Pancreas (tissue), 10 donors: ENCODE measurements at places on chromosomes 1 and 21.

- DNase-seq, result no peak
These were observed 230.9 kb downstream of the GPR52 start for GRCh38 chr1:174678657-174679056.

DNA sequence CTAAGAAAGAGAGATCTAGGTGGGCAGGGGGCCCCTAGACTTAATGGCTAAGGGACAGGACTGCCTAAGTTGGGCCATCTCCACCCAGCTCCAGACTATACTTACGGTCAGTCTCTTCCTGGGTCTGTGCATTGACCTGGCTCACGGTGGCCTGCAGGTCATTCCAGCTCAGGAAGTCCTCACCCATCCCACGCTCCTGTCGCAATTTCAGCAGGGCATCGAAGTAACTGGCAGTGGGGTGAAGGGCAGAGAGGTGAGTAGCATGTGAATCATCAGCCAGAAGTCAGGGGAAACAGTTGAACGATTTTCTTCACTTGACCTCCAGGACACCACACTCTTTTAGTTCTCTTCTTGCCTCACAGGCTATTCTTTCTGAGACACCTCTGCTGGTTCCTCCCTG lies 20.5 kb downstream of the IQGAP3 start:
- no peak for DNase-seq

DNA sequence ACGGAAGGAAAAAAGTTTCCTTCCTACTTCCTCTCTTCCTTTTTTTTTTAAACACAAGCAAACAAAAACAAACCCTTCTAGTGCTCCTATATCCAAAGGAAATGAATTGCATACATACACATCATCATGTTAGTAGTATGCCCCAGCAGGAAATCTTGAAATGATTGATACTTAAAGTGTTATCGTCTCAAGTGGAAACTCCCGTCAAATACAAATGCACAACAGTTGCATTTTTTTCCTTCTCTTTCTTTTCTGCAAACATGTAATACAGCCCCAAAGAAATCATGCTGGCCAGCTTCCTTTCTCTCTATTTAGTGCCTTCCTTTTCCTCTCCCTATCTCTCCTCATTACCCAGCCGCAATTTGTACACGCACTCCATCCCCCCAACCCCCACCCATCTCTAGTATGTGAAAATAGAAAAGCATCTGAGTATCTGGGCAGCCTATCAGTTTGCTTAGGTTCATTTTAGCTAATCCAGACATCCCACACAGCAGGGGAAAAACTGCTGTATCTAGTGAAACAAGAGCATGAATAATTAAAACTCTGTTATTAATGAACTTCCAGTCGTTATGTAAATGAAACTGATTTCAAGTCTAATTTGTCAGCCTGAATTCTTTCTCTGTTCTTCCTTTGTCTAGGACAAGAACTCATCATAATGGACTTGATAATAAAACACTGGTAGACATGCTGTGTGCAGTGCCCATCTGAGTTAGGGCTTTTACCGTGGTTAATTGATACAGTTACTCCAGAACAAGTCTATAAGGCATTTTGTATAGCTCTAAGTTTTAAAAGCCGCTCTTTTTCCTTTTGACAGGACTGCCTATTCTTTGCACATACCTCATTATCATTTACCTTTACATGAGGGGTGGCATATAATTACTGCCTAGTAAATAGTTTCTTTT lies 336.5 kb upstream of the ADGRL2 start:
- no peak for DNase-seq

DNA sequence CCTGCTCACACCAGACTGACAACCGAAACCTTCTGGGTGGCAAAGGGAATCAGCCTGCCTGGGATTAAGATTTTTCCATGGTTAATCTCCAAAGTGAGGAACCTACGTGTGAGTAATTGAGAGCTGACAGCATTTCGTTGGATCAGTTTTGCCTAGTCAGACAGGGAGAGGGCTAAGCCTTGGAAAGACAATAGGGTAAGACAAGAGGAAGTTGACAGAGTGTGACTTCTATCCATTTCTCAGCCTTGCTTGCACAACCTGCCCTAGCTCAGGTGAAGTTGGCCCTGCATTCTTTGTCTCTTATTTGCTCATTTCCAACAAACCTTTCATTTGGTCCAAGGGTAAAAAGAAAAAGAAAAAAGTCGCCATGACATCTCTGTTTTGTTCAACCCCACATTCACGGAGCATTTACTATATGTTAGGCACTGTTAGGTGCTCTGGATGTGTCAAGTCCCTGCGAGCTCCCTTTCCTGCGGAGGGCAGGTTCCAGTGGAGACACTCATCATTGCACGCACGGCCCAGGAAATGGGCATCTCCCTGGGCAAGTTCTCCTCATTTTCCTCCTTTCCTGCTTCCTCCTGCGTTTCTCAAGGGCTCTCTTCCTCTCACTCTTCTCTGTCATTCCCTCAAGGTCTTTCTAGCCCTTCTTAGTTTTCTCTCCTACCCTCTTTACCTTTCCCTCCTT lies 23.3 kb downstream of the KIRREL1 start:
- no peak for DNase-seq

DNA sequence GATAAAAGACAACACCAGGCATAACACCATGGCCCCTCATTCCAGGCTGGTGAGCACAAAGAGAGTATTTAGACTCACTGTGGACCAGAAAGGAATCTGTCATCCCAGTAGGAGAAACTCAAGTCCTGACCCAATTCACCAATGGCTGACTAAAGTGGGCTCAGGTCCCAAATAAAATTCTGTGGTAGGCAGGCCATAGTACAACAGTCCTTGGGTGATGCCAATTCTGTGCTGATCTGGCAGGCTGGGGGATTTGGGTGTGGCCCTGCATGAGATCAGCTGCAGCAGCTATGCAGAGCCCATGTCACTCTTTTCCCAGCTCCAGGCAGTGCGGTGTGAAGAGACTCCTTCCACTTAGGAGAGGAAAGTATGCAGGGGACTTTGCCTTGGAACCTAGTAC lies 245.1 kb downstream of the LBR start:
- no peak for DNase-seq

- DNase-seq, result no peak
These were observed 51.9 kb upstream of the GOLT1A start for GRCh38 chr1:204265665-204266064.

GRCh38 chr1:40256401-40257084 lies 1.5 kb upstream of the ZMPSTE24 start:
- DNase-seq, result no peak

- DNase-seq, result no peak
These were observed 13.7 kb downstream of the CSF1 start for GRCh38 chr1:109924316-109924715.

- peak; percentile 44 for DNase-seq
These were observed 890 bp downstream of the GJC2 start for GRCh38 chr1:228150461-228151179.

GRCh38 chr1:115251856-115252255 lies 86.2 kb downstream of the NGF start:
- DNase-seq, result no peak

DNA sequence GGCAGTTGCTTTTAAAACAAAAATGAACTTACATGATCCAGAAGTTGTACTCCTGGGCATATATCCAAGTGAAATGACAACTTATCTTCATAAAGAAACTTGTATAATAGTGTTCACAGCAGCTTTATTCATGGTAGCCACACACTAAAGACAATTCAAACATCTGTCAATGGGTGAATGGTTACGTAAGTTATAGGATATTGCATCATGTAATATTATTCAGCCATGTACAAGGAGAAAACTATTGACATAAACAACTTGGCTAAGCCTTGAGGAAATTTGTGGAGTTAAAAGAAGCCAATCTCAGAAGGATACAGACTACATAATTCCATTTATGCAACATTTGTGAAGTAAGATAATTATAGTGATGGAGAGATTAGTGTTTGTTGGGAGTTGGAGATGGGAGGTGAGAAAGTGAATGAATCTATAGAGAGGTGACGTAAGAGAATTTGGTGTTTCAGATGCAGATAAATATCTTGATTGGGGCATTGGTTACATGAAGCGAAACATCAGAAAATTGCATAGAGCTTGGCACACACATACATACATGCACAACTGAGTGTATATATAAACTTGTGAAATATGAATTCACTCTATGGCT lies 49.9 kb upstream of the GRIK1 start:
- DNase-seq, result no peak

- DNase-seq, result no peak
These were observed 44.4 kb downstream of the COL11A1 start for GRCh38 chr1:103063921-103064320.

DNA sequence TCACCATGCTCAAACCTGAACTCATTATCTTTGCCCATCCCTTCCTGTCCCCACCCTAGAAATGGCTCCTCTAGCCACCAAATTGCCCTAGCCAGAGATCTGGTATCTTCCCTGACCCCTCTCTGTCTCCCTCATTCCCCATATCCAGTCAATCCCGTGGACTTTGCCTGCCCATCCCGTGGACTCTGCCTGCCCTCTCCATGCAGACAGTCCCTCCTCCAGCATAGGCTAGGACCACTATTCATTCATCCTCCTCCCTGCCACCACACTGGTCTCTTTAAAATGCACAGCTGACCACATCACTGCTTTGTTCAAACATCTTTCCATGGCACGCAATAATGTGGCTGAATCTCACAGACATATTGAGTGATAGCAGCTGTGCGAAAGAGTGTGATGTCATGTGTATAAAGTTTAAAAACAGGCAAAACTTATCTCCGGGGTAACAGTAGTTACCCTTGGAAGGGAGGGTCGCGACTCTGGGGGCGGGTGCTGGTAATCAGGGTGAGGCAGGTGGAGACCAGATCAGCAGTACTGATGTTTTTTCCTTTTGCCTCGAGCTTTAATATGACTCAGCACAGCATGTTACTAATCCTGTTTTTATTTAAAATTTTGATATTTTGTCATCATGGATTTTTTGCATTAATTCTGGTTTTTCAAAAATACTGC lies 4.8 kb upstream of the SLC2A1 start:
- no peak for DNase-seq

DNA sequence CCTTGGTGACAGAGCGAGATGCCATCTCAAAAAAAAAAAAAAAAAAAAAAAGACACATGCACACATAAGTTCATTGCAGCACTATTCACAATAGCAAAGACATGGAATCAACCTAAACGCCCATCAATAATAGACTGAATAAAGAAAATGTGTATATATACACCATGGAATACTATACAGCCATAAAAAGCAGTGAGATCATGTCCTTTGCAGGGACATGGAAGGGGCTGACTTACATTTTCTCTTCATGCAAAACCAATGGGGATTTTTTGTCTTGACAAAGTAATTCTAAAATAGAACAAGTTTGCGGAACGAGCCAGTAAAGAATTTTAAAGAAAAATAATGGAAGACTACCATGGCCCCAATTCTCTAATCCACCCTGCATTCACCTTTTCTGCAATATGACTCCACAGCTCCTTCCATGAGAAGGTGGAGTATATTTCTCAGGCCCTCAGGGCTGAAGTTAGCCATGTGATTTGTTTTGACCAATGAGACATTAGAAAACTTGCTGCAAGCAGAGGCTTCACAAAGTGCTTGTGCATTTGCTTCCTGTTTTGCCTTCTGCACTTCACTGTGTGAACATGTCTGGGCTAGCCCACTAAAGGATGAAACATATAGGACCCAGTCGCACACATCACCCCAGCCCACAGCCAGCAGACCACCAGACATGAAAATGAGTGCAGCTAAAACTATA lies 78.8 kb upstream of the NR5A2 start:
- DNase-seq, result no peak

DNA sequence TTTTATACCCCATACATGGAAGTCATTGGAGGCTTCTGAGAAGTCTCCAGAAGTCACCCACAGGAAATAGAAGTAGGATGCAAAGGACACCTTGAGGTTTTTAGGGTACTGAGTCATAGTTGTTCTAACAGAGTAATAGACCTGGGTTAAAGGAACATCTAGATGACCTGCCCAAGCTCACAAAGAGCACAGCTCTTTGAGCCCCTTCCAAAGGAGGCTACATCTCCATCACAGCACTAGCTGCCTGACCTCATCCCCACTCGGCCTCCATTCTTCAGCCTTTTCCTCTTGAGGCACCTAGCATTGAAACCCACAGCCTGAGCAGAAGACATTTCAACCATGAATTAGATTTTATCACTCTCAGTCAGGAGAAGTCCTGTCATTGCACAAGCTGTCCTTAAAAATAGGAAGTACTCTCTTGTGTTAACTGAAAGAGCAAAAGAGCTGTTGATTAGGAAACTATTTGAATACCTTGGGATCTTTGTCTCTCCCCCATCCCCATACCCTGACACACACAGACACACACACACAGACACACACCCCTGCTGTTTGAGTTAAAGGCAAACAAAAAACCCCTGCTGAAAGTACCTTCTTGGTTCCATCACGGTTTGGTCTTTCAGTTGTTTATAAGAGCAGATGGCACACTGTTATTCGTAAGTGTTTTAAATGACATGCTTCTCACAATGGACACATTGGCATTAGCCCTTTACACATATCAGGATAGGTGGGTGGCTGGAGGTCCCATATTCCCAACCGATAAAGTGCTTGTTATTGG lies 22.2 kb downstream of the MKNK1 start:
- DNase-seq, result no peak

GRCh38 chr1:223429821-223430220 lies 36.6 kb downstream of the CCDC185 start:
- DNase-seq, result no peak

- no peak for DNase-seq
These were observed 74.1 kb downstream of the GADD45A start for GRCh38 chr1:67759066-67759465.

- peak; percentile 29 for DNase-seq
These were observed 59.9 kb downstream of the LDLRAD2 start for GRCh38 chr1:21871943-21872342.

DNA sequence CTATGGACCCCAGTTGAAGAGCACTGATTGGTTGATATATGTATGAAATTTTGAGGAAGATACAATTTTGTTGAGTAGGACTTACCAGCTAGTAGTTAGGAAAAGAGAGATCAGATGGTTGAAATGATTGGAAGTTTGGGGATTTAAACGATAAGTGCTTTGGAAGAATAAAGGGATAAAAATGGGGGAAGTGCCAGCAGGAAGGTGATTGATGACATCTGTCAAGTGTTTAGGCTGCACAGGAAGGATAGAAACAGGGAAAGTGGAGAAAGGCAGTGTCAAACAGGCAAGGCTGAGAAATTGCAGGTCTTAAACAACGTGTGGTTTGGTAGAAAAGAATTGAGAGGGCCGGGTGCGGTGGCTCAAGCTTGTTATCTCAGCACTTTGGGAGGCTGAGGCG lies 22.3 kb downstream of the PDC start:
- DNase-seq, result no peak
